G401 (cell line): ENCODE measurements at places on chromosomes 1 and 21.
A peak's percentile ranks its signal among the peaks of the same experiment; 100 is the strongest.

DNA sequence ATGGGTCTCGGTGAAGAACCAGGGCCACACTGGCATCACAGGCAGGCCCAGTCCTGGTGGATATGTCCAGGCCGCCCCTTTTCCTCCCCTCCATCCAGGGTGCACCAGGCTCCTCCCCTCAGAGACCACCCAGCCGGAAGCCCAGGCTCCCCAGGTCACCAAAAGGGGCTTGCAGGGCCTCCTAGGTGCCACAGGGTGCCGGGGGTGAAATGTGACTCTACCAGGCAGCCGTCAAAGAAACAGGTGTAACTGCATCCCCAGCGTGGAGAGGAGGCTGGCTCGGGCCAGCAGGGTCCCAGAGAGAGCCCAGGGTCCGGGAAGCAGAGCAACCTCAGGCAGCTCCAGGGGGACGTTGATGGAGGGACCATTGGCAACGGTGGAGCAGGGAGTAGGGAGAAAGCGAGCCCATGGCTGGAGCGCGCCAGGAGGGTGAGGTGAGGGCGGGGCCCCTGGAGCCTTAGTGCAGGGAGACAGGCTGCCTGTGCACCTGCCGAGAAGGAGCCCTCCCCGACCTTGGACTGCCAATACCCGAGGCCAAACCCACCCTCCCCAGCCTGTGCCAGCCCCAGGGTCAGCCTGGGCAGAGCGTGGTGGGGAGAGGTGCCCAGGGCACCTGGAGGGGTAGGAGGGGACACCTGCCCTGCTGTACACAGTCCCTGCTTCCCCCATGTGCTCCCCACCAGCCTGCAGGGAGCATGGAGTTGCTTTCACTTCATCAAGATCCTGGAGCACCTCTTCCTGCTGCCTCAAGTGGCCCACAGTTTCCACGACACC lies 48.3 kb upstream of the POFUT2 start:
- no peak for DNase-seq

DNA sequence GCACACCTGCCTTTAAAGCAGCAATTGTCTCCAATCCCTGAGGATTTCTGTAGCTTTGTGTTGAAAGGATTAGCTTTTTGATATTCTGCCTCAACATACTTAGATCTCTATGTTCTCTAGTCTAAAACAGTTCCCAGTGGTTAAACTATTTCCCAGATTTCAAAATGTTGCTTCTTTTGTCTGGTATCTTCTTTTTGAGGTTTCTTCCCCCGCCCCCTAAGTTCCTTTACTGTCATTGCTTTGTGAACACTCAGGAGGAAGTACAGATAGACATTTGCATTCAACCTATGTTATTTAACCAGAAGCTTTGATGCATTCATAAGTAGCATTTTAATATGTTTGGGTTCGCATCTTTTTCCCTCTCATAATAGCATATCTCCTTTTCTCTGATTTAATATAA lies 33.5 kb downstream of the CYYR1 start:
- DNase-seq = no peak

- DNase-seq = peak; percentile 66
These were observed 9.2 kb downstream of the GNB1 start for GRCh38 chr1:1881727-1882126.

- DNase-seq = peak; percentile 68
These were observed 233.7 kb downstream of the SRGAP2C start for GRCh38 chr1:121418369-121419049.

GRCh38 chr1:151681923-151682322 lies 34.7 kb downstream of the CELF3 start:
- DNase-seq = no peak
